Erythroblast (primary cell): ENCODE measurements at places on chromosomes 3 and 15.

GRCh38 chr3:39568508-39568907 lies 101.0 kb downstream of the MOBP start:
- no peak for DNase-seq

GRCh38 chr3:37722477-37722876 lies 139.2 kb upstream of the CTDSPL start:
- DNase-seq: no peak

DNA sequence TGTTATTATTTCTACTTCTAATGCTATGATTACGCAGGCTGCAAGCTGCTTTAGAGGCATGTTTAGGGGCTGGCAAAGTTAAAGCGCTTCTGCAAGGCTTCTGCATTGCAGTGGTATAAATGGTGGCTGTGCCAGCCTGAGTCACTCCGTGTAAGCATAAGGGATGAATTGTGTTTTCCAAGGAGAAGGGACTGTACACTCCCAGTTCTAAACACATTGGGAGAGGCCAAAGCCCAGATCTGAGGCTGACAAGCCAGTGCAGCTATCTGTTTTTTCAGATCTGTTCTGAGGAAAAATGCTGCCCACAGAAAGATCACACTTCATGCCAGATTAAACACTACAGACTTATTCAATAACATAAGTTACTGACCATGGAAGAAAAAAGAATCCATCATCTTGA lies 83.8 kb downstream of the PRICKLE2 start:
- DNase-seq: no peak

DNA sequence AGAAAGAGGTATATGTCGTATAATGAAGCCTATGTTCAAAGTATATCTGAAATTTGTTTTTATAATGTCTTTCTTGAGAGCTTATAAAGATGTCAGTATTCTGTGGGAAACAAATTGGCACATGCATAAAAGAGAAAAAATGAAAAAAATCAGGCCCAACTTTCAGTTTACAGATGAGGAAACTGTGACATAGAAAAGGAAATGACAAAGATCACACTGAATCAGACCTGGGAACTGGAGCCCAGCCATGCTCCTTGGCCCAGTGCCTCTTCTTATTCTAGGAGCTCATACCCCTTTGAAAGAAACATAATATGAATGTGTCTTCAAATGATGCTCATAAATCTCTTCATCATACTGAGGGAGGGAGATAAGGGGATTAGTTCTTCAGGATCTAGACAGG lies 48.4 kb downstream of the TMEM44 start:
- peak; percentile 26 for DNase-seq

GRCh38 chr3:43233062-43233461 lies 53.3 kb upstream of the SNRK start:
- no peak for DNase-seq

GRCh38 chr3:174986685-174987084 lies 127.6 kb downstream of the NAALADL2 start:
- no peak for DNase-seq

DNA sequence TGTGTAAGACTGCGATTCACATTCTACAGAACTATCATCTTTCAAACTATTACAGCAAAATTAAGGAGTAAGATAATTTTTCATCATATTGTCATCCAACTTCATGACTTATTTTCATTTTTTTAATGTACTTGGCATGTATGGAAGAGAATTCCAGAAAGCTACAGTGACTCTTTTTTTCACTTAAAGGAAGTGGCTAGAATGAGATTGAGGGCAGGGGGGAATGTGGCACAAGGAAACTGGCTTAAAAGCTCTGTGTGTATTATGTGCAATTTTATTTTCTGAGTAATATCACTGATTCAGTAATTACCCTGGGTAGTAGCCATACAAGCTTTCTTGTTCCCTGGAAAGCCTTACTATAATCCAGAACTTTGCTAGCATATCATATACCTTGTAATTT lies 94.6 kb downstream of the FILIP1L start:
- DNase-seq: no peak

DNA sequence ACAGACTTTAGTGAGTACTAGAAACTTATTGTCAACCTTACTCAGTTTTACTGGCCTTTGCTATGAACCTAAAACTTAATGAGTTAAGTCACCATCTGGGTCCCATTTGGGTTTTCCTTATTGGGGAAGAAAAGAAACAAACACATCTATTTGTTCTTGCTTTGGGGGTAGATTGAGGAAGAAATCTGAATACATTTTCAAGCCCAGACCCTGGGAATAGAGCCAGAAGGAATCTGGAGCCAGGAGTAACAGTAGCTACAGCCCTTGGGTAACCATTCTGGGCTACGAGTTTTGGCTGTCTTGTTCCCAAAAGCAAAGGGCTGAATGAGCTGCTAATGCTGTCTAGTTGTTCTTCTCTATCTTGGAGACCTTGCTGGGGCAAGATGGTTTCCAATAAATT lies 16.5 kb downstream of the SLC12A1 start:
- no peak for DNase-seq

DNA sequence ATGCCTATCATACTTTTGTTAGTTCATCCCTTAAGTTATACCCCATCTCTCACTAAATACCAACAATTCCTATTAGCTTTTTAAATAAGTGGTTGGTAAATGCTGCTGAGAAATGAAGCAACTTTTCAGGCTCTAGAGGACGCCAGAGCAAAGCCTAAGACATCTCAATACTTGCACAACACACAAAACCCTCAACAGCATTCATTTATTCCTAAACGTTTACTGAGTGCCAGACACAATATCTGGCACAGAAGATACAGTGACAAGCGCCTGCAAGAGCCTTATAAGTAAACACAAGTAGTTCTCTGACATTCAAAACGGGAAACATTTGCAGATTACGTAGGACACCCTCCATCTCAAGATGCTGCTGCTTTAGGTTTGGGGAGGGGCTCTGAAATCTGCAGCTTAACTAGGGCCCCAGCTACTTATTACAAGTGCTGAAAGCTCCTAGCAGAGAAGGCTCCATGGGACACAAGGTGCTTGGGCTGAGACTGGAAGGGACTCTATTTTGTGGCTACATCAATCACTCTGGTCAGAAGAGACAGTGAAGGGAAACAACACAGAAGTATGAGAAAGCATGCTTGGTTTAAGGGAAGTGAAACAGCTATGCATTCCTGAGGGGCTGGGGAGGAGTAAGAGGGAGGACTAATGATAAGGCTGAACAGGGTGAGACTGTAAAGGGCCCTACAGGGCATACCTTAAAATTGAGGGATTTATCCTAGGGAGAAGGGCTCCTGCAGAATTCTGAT lies 311.3 kb downstream of the PLCL2 start:
- DNase-seq: peak; percentile 17

DNA sequence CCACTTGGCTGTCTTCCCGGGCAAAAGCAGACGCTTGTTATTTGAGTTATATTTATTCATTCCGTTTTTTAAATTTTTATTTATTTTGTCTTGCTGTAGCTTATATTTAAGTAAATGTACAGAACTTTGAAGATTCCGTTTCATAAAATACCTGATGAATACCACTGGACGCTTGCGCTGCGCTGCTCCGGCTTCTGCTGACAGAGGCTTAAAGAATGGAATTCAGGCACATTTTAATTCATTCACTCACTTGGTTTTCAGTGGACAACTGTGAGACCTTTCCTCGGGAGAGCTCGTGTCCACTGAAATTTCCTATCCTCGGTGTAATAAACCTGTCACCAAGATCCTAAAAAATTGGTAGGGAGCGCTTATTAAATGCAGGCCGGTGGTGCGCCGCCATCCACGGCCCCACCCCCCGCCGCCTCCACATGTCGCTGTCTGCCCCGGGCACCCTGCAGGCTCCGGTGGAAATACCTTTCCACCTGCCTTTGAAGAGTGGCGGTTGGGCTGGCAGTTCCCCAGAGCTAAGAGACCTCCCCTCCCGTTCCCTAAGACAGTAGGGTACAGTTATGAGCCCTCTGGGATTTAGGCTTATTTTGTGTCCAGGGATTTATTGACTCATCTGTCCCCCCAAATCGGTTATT lies 62.5 kb upstream of the UBE2E1 start:
- DNase-seq: no peak

- no peak for DNase-seq
Measured at GRCh38 chr3:24305795-24306467, 188.7 kb downstream of the THRB start.

DNA sequence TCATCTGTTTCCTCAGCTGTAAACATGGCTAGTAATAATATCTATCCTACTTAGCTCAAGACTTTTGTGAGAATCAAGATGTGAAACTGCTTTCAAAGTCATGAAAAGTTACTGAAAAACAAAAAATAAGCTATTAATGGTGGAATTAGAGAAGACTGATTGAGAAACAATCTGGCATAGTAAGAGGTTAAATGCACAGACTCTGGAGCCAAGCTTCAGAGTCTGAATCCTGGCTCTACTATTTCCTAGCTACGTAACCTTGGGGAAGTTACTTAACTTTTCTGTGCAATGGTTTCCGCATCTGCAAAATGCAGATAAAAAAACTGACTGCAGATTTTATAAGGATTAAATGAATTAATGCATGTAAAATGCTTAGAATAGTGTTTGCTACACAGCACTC lies 28.8 kb downstream of the LRRFIP2 start:
- DNase-seq: no peak

DNA sequence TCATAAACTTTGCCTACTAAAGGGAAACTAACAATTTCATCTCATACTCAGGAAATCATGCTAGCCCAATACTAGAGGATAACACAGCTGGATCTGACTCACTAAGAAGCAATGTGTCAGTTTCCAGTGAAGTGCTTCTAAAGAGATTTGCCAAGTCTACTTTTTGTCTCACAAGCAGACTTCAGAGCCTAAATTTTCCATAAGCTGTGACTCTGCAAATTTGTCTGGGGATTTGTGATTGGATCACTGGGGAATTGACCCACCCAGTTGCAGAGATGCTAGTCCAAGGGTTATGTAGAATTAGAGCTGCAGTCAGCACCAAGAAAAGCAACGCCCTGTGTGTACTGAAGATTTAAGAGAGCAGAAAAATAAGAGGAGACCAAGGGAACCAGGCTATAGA lies 647.1 kb downstream of the NTRK3 start:
- peak; percentile 20 for DNase-seq

DNA sequence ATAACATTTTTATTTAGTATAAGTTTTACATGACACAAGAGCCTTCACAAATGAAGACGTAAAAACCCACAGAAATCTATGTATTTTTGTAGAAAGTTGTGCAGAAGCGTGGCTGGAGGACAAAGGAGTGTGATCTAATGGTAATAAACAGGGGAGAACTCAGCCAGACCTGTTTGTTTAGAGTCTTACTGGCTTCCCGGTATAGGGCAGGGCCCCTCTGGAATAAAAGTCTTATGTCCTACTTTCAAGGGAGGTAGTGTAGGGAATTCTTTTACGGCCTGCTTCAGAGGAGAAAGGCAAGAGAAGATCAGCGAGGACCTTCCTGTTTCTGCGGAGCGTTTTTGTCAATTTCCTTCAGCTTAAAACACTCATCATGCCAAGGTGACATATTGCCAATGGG lies 103.6 kb downstream of the TGFBR2 start:
- DNase-seq: no peak

DNA sequence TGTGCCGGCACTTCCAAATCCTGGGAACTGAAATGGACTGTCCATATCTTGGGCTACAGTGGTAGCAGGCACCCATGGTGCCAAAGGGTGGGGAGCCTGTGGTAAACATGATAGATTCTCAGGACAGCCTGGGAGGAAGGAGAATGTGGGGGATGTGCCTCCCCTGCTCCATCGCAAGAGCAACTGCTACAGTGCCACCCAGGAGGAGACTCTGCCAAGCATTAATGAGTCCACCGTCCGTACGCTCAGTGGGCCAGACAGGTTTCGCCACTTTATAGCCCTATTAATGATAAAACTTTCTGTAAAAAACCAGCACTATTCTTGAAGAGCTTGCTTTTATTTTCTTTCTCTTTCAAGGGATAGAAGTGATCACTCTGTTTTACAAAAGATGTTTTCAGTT lies 75.2 kb downstream of the FMN1 start:
- DNase-seq: no peak

GRCh38 chr15:80081390-80081789 lies 21.9 kb downstream of the ZFAND6 start:
- DNase-seq: no peak

DNA sequence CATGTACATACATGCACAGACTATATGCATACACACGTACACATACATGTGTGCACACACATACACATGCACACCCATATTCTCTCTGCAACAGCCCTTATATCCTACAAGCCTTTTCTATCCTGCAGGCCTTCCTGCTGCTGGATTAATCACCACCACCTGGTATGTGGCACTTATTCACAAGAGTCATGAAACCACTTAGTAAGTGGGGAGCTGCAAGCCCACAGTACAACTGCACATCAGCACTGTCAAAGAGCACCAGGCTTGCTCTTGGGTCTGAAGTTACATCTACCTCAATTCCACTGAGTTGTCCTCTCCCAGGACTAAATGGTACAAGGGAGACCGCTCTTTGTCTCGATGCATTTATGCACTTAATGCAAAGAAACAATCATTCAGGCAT lies 233.2 kb downstream of the KLF13 start:
- DNase-seq: no peak

DNA sequence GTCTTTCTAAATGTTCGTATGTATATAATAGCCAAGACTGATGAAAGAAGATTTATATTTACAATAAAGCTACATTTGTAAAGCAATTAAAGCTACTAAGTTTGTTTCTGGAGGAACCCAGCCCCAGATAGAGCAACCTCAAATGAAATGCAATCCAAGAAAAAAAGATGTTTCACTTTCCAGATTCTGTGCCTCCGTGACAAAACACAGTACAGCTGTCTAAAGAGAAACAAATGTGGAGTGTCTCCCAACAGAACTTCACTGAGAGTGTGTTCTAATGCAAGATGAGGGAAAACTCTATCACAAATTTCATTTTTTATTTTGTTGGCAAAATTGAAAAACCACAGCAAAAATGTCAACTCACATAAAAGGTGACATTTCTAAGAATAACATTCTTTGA lies 317.0 kb downstream of the OCA2 start:
- DNase-seq: no peak

GRCh38 chr3:176931991-176932390 lies 265.3 kb downstream of the TBL1XR1 start:
- DNase-seq: no peak

DNA sequence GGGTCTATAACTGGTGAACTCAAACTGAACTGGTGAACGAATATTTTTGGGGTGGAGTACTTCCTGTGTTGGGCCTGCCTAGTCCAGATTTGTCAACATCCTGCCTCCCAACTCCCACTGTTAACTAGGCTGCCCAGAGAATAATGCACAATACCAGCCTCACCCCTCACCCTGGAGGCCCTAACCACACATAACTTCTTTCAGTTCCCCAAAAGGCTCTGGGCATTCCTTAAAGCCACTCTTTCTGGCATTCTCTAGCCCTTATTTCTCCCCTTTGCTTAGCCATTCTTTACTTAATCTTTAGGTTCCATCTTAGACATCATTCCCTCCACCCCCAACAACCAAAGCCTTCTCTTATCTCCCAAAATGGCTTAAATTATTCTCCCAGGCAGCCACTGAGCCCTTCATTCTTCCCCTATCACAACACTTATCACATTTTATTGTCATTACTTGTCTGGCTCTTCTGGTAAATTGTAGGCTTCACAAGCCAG lies 9.1 kb upstream of the SEC11A start:
- DNase-seq: no peak

GRCh38 chr3:12574131-12574530 lies 17.2 kb downstream of the MKRN2 start:
- no peak for DNase-seq

GRCh38 chr3:101936419-101937356 lies 87.4 kb downstream of the NFKBIZ start:
- no peak for DNase-seq
